Inflammatory macrophage (primary cell): ENCODE measurements at places on chromosomes 2 and 18.

DNA sequence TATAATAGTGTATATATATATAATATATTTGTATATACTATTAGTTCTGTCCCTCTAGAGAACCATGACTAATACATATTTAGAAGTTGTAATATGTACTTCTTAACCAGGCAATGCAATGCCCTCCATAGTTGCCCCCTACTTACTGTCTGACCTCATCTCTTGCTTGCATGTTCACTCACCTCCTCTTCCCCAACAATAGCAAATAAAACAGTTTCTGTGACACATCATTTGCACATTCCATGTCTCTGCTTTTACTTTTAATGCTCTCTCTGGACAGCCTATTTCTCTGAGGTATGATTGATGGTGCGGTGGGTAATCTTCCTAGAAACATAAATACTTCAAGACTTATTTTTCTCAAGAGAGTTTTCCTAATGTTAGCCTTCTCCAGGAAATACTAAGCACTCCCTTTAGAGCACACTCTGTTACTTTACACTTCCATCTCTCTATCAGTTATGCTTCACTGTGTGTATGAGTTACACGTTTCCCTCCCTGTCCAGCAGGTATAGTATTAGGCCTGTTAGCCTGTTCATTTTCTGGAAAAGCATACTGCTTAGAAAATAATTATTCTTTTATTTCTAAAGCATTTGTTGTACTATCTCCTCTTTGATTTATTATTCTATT is 295.6 kb upstream of the LRATD1 start:
- no peak for DNase-seq

- peak; percentile 59 for DNase-seq
Measured at GRCh38 chr2:10303694-10304378, 1.1 kb downstream of the HPCAL1 start.

GRCh38 chr2:178247250-178247649 is 52.9 kb downstream of the OSBPL6 start:
- no peak for DNase-seq

- DNase-seq: no peak
Measured at GRCh38 chr18:11004294-11004693, 145.1 kb downstream of the PIEZO2 start.

GRCh38 chr2:216911886-216912285 is 52.0 kb upstream of the TNP1 start:
- DNase-seq: no peak

GRCh38 chr18:76670564-76671288 is 151.6 kb upstream of the ZNF236 start:
- no peak for DNase-seq

DNA sequence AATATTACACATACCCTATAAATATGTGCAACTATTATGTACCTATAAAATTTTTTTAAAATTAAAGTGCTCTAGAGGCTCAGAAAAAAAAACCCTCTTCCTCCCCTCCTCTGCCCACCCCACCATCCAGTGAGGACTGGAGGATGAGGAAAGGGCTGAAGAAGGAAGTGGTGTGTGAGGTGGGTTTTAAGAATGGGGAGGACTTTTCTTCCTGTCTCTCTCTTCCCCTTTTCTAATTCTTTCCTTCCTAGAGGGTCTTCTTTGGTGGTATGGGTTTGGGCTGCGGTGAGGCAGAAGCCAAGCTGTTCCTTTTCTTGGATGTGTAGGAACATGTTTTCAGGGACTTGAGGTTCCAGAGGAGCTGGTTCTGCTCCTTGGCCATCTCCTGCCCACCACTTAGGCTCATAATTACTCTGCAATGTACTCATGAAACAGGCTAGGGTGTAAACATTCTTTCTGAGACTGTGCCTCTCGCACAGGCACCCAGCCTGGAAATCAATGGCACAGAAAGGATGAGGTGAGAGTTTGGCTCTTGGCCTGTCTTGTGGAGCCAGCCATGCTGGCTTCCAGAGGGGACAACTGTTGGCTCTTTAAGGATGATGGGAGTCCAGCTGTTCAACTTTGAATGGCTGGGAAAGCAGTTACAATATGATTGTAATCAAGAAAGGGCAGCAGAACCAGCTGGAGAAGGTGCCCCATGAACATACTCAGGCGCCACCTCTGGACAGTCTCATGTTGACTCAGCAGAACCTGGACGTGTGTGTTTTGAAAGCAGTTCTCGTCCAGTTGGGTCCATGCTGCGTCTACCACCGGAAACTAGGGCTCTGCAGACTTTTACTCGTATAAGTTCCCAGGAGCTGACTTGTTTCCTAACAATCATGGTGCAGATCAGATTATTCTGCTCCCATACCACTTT is 38.3 kb downstream of the IL1RL2 start:
- no peak for DNase-seq

GRCh38 chr2:84832772-84833461 is 48.0 kb downstream of the TRABD2A start:
- DNase-seq: peak; percentile 84

DNA sequence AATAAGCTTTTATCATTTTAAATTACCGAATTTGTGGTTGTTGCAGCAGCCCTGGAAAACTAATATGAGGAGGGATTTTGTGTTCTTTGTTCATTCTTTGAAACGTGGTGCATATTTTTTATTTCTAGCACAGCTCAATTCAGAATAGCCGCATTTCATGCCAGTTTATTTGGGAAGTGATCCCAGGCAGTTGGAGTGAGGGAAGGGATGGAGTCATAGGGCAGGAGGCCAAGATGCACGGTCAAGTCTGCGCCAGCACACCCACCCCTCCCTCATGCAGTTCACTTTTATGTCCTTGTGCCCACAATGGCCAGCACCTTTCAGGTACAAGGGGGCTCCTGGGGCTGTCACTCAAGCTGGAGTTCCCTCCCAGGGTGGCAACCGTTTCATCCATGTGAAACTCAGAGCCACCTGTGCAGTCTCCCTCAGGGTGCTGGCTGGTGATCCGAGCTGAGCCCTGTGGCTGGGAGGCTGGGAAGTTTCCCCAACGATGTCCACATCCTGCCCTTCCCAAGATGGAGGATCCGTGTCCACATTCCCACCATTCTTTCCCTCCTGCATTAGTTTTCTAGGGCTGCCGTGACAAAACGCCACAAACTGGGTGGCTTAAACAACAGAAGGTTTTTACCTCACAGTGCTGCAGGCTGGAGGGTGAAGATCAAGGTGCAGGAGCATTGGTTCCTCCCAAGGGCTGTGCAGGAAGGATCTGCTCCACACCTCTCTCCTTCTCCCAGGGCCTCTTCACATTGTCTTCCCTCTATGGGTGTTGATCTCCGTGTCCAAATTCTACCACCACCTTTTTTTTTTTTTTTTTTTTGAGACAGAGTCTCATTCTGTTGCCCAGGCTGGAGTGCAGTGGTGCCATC is 68.5 kb upstream of the ITGA6 start:
- no peak for DNase-seq

DNA sequence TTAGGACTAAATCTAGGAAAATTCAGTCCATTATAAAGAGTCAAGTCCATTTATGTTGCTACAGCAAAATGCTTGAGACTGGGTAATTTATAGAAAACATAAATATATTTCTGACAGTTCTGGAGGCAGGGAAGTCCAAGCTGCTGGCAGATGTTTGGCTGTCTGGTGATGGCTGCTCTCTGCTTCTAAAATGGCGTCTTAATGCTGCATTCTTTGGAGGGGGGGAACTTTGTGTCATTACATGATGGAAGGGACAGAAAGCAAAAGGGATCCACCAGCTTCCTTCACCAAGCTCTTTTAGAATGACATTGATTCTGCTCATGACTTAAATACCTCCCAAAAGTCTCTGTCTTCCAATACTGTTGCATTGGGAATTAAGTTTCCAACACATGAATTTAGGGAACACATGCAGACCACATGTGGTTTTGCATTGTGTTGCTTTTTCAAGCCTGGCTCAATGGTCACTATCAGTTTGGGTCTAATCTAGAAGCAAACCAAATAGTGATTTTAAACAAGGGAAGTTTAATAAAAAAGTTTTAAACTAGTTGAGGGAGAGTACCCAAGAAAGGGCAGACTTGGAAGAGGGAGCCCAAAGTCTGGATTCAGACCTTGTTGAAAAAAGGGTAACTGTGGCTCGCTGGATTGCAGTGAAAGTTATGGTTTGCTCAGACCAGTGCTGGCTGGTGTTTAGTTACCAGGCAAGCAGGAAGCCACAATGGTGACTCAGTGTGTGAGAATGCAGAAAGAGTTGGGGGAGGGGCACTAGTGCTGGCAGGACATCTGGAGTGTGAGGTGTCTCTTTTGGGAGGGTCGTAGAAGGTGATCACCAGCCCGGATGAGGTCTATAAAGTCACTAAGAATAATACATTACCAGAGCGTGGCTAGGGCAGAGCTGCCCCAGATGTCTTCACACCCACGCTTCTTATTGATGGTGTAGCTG is 30.8 kb downstream of the C18orf54 start:
- DNase-seq: peak; percentile 21

GRCh38 chr2:53939656-53940055 is 31.1 kb downstream of the PSME4 start:
- DNase-seq: no peak

DNA sequence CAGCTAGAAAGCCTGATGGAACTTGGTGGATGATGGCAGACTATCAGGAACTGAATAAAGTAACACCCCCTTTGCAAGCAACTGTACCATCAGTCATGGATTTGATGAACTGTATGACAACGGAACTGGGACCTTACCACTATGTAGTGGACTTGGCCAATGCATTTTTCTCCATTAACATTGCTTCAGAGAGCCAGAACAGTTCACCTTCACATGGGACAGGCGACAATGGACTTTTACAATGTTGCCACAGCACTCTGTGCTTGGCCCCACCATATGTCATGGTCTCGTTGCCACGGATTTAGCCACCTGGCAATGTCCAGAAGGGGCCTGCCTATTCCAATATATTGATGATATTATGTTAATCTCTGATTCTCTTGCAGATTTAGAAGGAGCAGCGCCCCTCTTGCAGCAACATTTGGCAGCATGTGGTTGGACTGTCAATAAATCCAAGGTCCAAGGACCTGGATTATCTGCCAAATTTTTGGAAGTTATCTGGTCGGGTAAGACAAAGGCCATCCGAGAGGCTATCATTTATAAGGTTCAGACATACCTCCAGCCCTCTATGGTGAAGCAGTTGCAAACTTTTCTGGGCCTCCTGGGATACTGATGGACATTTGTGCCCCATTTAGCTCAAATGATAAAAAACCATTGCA is 52.2 kb upstream of the ZC3H15 start:
- DNase-seq: no peak

DNA sequence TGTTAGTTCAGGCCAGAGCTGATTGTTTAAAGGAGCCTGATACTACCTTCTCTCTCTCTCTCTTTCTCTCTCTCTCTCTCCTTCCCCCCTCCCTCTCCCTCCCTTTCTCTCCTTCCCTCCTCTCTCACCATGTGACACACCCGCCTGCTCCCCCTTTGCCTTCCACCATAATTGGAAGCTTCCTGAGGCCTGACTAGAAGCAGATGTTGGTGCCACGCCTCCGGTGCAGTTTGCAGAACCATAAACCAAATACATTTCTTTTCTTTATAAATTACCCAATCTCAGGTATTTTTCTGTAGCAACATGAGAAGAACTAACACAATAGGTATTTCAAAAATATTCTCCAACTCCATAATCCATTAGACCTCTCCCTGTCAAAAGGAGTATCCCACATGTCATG is 62.4 kb downstream of the ANKRD62 start:
- DNase-seq: no peak

GRCh38 chr18:74292541-74292858 is 737 bp upstream of the CYB5A start:
- no peak for DNase-seq

DNA sequence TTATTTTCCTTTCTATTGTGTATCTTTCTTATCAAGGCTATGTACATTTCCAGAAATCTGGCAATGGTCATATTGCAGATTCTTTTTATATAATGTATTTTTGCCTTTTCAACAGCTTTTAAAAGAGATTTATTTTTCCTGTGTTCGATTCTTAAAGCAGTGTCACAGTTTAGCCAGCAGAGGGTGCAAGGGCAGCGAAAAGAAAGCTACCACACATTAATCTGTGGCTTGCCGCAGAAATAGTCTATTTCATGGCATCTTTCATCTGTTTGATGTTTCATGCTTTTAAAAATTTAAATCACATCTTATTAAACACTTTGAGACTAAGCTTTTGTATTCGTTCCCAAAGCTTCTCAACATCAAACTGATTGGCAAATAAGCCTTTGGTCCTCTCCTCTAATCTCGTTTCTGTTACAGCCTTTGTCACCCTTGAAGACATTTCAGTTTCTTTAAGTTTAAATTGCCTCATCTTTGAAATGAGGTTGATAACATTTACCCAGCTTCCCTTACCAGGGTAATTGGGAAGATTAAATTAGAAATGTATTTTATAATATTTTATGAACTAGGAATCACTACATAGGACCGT is 73.3 kb downstream of the PIK3C3 start:
- peak; percentile 22 for DNase-seq

- peak; percentile 68 for DNase-seq
Measured at GRCh38 chr2:145743011-145743410, 1223.1 kb upstream of the ZEB2 start.

- no peak for DNase-seq
Measured at GRCh38 chr2:124039762-124040291, 14.7 kb downstream of the CNTNAP5 start.

DNA sequence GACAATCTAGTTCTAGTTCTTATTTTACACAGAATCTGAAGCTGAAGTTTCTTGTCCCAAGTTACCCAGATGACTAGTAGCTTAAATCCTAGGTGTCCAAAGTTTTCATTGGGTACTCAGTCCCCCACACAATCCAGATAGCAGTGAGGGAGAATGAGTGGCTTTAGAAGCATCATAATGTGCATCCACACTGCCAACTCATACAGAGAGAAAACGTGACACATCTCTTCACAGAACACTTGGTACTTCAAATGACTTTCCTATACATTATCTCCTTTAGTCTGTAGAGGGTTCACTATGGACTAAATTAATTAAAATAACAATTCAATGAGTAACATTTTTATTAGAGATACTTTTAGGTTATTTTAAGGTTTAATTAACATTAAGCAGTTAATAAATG is 45.2 kb downstream of the STRADB start:
- no peak for DNase-seq

DNA sequence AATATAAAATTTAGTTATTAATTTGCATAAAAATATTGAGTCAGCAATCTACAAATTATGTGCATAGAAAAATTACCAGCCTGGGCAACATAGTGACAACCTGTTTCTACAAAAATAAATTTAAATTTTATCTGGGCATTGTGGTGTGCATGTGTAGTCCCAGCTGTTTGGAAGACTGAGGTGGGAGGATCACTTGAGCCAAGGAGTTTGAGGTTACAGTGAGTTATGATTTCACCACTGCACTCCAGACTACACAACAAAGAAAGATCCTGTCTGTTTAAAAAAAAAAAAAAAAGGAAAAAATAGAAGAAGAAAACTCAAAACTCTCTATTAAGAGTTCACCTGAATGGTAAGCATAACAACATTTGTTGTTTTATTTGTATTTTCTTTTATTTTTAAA is 1048.4 kb upstream of the CDH2 start:
- DNase-seq: no peak
